Stimulated activated naive CD4-positive, alpha-beta T cell (primary cell): ENCODE measurements at places on chromosomes 16 and 17.

DNA sequence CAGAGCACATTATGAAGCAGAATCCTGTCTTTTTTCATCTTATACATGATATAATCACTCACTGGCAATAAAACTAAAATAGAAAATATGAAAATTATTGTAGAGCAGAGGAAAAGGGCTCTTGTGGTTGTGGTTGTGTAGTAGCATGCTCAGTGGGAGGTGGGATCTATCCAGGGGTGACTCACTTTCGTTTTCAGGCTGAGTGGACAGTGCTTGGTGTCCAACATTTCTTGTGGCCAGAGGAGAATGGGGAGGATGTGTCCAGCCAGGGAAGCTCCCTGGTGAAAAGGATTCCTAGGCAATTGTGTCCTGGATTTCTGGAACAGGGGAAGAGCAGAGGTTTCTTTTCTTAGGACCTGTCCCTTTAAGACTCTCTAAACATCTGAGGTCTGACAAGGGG lies 31.9 kb upstream of the CPHXL start:
- no peak for DNase-seq

DNA sequence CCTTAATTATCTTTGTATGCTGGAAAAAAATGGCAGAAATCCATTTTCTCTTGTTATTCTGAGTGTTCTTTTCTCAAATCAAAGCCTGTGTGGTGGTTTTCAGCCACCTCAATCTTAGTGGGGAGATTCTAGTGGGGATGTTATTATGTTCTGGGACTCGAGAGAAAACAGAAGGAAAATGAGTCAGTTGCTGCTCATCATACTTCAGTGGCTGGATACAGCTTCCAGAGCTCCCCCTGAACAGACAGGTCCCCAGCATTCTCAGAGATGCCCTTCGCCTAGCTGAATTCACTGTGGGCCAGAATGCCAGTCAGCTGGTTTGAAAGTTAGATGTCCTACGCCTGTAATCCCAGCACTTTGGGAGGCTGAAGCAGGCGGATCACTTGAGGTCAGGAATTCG lies 8.5 kb downstream of the ST6GALNAC1 start:
- no peak for DNase-seq

DNA sequence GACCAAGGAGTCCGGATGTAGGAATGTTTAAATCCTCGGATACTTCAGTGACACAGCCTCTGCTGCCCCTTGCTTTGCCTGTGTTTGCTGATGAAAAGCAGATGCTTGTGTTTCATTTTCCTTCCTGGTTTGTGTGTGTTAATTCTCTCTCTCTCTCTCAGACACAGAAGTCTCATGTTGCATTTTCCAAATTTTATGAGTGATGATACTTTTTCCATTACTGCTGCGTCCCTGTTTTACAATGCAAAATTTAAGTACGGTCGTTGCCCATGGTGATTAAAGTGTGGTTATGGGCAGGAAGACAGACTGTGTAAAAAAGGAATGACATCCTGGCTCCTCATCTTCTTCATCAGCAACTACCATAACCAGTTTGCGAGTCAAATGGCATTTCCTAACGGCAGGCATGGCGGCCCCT lies 5.7 kb downstream of the RMI2 start:
- no peak for DNase-seq

- no peak for DNase-seq
These were observed 16.7 kb downstream of the CA5A start for GRCh38 chr16:87919681-87919994.

- no peak for DNase-seq
These were observed 95.7 kb upstream of the RBFOX1 start for GRCh38 chr16:7236824-7237410.

GRCh38 chr17:6052926-6053325 lies 17.3 kb upstream of the WSCD1 start:
- DNase-seq = no peak

GRCh38 chr16:10525214-10525825 lies 55.1 kb downstream of the EMP2 start:
- no peak for DNase-seq

DNA sequence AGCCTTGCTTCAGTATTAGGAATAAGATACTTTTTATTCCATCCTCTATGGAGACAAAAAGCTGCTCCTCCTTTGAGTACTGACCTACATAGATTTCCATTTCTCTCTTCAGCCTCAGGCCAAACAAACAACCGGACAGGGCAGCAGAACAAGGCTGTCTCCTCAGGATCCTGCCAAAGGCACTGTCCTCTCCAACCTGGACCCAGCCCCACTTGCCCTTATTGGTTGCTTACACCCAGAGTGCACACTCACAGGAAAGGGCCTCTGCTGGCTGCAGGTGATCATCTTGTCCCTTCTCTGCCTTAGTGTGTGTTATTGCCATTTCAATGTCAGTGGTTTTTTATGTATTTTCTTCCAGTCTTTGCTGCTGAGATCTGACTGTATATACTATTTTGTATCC lies 26.6 kb downstream of the LIG3 start:
- DNase-seq = no peak

DNA sequence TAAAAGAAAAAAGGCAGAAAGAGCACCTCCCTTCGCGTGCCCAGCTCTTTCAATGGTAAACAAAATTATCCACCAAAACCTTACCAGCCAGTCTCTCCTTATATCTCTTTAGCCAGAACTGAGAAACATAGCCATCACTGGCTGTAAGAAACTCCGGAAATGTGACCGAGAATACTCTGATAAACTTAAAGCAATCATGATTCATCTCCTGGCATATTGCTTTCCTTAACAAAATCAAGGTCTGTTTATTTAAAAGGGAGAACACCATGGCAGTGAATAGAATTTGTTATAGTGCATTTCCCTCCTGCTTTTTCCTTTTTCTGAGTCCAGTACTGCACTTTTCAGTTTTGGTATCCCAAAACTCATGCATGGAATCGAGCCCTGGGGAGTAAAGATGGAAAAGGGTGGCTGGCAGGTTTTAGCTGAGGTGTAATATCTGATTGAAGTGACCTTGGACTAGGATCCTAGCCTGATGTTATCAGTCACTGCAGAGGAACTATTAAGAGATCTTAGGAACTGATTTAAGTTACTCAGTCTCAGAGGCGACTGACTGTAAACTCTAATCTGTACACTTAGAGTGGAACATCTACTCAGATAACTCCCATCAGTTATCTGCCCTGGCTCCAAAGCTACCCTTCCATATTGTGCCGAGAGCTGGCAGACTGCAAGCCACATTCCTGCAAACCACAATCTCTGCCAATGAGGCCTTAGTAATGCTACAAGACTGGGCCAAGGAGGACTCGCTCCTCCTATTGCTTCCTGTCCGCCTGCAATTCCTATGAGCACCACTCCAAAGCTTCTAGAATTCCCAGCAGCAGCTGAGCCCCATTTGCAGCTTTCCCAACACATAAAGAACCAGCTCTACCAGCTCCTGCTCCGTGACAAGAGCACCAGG lies 7.4 kb upstream of the COX10 start:
- DNase-seq = no peak

- DNase-seq = no peak
These were observed 21.4 kb downstream of the AOC3 start for GRCh38 chr17:42872251-42872965.

GRCh38 chr16:47395733-47396498 lies 64.9 kb downstream of the ITFG1 start:
- no peak for DNase-seq

GRCh38 chr16:19291475-19291874 lies 5.9 kb downstream of the CLEC19A start:
- no peak for DNase-seq

DNA sequence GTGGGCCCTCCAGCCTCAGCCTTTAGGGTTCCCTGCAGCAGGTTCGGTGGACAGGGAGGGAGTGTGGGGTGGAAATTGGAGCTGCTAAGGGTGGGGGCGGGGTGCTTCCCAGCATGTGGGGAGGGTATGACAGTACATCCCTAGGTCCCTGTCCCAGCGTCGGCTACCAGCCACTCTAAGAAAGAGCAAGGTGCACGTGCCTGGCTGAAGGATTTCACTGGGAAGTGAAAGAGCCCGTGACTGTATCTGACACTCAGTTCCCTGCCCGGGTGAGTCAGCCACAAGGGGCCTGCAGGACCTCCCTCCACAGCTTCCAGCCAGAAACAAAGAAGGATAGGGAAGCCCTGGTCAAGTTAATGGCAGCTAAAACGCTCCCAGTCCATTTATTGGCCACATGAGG lies 4.1 kb downstream of the SNRNP25 start:
- no peak for DNase-seq

GRCh38 chr16:75105306-75106061 lies 11.1 kb downstream of the LDHD start:
- no peak for DNase-seq

DNA sequence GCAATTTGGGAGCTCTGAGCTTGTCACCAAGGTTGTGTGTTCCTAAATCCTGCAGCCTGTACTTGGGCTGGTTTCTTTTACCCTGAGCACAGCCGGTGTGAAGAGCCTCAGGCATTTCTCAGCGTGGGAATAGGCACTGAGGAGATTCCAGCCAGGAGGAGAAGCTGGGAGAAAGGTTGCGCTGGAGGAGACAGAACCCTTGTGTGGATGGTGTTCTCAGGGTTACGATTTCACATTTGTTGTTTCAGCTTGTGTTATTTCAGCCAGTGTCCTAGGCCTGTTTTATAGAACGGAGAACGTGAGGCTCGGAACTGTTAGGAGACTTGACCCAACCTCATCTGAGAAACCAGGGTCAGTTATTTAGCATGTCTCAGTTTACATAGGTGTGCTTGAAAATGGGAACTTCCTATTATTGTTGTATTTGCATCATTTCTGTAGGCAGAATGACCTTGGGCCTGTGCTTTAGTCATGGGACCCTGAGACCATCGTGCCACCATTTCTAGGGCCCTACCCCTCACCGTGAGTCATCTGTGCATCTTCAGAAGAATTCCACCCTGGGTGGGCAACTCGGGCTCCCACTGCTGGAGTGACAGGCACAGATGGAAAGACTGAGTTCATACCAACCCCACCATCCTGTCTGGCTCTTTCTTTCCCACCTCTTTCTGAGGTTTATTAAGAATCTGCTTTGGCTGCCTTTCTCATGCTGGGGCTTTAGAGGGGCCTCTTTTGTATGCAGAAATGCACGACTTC lies 134.9 kb downstream of the MSI2 start:
- DNase-seq = no peak

GRCh38 chr16:75002474-75002873 lies 3.6 kb downstream of the ZNRF1 start:
- DNase-seq = no peak

DNA sequence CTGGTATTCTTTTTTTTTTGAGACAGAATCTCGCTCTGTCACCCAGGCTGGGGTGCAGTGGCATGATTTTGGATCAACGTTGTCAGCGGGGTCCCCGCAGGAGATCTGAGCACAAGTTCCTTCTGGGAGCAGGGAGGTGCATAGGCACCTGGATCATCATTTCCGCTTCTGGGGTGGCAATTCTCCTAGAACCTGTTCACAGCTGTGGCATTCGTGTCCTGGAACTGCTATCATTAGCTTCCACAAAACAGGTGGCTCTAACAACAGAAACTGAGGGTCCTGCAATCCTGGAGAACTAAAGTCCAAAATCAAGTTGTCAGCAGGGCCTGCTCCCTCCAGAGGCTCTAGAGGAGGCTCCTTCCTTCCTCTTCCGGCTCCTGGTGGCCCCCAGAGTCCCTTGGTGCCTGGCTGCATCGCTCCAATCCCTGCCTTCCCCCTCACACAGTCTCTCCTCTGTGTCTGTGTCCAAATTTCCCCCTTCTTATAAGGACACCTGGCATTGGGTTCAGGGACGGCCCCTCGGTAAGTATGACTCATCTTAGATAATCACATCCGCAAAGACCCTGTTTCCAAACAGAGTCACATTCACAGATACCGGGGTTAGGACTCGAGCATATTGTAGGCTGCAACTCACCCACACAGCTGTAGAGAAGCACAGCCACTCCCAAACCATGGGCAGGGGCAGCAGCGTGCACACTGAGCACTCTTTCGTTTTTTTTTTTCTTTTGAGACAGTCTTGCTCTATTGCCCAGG lies 43.5 kb upstream of the KLHDC4 start:
- DNase-seq = no peak

DNA sequence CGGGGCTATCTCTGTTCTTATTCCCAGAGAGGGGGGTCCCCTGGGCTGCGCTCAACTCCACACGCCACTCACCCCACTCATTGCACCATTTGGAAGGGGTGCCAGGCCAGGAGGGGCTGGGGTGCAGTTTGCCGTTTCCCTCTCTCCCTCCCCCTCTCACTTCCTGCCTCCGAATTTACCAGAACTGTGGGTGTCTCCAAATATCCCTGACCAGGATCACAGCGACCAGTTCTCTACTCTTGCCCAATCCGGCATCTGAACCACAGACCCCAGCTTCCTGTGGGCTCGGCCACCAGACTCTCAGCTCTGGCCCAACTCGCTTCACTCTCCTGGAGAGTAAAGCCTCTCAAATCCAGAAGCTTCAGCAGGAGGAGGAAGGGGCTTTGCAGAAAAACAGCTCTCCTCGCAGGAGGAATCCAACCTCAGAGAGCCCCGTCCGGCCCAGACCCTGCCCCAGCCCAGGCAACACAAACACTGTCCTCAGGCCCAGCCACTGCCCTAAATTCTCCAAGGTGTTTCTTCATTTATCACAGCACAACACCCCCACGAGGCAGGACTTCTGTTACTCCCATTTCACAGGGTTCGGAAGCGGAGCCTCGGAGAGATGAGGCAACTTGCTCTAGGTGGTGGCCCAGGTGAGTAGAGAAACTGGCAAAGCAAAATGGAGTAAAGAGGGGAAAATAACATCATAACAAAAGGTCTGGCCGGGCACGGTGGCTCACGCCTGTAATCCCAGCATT lies 423 bp upstream of the ASGR2 start:
- DNase-seq = no peak
